ENCODE measurements at places on chromosomes 6 and 20. TPM values are rescaled to one million over a fixed set of nuclear protein-coding genes. Genes with fewer than 3 reads are reported as not detected.
A peak's percentile ranks its signal among the peaks of the same experiment; 100 is the strongest.

GRCh38 chr20:40109136-40109535 is 579.9 kb downstream of the MAFB start:
- no peak for DNase-seq

Gene TMC2
- total RNA-seq: not detected

GRCh38 chr20:4162766-4163165 is 147.4 kb upstream of the RNF24 start:
- DNase-seq: no peak

GRCh38 chr6:157063176-157063905 is 260.0 kb downstream of the TMEM242 start:
- DNase-seq: no peak

Gene THBD
- 6.5 TPM for total RNA-seq

GRCh38 chr20:59010321-59010994 is 3.4 kb upstream of the CTSZ start:
- DNase-seq: no peak

DNA sequence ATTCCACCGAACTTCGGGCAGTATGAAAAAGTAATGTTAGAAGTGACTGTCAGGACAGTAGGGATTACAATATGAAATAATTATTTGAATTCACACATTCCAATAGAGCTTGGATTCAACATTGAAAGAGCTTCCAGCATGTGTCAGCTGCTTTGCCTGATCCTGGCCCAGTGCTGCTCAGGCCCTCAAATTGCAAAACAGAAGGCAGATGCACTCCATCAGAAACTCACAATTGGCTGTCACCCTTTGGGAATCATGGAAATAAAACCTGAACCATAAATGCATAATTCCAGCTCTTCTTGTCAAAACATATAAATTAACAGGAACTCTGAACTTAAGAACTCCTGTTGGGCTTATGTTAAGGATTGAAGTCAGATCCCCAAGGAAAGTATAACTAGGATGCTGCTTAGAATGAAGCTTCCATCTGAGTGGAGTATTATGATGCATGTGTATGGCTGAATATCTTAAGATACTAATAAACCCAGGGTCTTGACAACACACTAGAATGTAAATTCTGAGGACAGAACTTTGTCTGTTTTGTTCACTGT is 1.8 kb upstream of the NDUFAF4 start:
- DNase-seq: no peak

Gene GJA10
- total RNA-seq: not detected

DNA sequence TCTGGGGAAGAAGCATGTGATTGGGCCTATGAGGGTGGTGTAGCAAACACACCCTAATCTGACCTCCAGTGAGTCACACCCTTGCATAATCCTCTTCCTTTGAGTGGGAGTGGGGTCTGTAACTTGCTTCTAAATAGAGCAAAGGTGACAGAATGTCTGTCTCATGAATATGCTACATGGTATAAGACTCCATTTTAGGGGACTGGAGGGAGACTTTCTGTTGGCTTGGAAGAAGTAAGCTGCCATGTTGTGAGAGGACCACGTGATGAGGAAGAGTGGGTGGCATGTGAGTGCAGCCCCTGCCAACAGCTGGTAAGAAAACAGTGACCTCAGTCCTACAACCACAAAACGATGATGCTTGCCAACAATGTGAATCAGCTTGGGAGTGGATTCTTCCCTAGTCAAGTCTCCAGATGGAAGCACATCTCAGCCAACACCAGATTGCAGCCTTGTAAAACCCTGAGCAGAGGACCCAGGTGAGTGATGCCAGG is 3.7 kb downstream of the AK9 start:
- no peak for DNase-seq

Gene TRERF1
- 0.63 TPM for total RNA-seq

DNA sequence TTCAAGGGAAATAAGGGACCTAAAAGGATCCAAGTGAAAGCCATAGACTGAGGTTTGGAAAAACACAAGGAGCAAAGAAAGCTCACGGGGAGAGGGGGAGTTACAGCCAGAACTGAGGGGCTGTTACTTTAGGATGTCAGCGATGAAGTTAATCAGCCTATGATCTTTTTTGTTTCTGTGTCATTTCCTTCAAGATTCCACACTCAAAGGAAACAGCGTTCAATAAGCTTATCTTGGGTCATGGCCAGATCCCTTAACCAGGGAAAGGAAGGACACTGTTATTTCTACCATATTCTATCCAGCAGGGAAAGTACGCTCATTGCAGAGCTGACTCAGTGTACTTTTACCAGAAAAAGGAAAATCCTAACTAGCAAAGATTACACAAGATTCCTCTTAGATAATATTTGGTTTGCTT is 132.8 kb downstream of the PFDN4 start:
- no peak for DNase-seq

DNA sequence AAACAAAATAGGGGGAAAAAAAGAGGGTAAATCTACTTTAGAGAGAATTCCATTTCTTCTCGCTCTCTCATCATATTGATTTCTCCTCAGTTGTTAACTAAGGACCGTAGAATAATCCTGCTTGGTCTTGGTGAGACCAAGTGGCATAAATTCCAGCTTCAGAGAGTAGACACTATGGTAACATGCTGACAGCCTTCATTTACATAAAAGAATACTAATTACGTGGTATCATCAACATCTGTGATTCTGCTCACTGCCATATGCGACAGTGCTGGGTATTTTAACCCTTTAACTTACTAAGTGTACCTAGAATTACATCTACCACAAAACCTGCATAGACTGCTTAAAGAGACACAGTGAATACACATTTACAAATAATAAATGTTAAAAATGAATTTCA is 27.1 kb downstream of the TOMM6 start:
- DNase-seq: no peak

Gene PROKR2
- not detected for total RNA-seq

DNA sequence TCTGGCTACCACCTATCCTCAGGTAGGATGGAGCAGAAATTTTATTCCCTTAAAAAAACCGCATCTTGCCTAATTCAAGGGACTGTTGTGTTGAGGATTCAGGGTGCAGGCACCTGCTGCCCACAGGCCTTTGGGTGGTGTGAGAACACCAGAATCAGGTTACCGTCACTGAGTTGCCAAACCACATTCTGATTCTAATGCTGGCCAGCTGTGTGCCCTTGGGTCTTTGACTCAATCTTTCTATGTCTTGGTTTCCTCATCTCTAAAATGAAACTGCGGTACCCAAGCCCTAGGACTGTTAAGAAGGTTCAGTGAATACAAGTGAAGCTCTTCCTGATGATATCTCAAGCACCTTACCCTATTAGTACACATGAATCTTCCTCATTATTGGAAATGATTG is 827.3 kb downstream of the DHX35 start:
- no peak for DNase-seq

Gene SH3BGRL2
- total RNA-seq: 9.7 TPM

Gene GPLD1
- 1.1 TPM for total RNA-seq

- DNase-seq: no peak
Observed at GRCh38 chr20:16918366-16918765, 170.2 kb downstream of the OTOR start.

DNA sequence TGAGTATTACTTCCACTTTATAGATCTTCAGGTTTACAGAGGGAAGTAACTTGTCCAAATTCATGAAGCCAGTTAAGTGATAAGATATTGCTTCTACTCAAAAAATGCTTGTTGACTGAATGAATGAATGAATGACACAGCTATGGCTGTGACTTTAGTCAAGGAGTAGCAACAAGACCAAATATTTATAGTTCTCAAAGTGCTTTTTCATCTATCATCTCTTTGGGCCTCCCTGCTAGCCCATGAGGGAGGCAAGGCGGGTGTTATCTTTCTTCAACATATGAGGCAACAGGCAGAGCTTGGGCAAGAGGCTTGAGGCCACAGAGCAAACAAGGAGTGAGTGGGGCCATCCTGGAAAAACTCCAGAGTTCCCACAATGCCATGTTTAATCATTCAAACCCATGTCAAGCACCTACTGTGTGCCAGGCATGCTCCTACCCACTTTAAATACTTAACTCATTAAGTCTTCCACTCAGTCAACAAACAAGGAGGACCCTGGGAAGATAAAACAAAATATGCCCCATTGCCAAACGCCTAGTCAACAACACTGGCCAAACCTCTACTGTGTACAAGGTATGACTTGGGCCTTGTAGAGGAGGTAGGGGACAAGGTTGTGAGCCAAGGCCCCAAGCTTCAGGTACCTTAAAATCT is 15.9 kb downstream of the BCL2L1 start:
- DNase-seq: no peak

DNA sequence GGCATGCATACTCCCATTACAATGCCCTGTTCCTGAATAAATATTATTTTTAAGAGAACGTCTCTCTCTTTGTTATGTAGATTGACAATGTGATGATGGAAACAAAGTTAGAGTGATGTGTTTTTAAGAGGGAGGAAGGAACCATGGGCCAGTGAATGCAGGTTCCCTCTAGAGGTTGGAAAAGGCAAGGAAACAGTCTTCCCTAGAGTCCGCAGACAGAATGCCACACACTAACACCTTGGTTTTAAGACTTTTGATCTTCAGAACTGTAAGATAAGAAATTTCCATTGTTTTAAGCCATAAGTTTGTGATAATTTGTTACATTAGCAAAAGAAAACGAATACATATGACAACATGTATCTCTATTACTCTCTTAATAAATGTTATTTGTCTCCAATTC is 4.7 kb upstream of the CENPW start:
- DNase-seq: no peak

DNA sequence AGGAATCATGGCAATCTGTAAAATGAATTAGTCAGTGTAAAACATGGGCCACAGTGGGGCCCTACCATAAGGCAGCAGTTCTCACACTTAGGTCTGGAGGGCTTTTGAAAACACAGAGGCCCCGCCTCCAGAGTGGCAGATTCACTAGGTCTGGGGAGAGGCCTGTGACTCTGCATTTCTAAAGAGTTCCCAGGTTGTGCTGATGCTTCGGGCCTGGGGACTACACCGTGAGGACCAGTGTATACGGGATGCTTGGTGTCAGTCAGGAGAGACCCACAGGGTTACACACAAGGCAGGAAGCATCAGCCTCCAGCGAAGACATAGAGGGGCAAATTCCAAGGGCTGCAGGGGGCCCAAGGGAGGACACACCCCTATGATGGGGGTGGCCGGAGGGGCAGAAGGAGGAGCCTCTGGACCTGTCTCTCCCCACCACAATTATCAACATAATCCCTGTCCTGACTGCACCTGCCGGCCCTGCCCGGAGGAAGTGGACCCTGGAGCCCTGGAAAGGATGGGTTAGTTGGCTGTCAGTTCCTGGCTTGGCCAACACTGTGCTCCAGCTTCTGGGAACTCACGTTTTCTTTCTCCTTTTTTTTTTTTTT is 46.7 kb downstream of the FGD2 start:
- no peak for DNase-seq

DNA sequence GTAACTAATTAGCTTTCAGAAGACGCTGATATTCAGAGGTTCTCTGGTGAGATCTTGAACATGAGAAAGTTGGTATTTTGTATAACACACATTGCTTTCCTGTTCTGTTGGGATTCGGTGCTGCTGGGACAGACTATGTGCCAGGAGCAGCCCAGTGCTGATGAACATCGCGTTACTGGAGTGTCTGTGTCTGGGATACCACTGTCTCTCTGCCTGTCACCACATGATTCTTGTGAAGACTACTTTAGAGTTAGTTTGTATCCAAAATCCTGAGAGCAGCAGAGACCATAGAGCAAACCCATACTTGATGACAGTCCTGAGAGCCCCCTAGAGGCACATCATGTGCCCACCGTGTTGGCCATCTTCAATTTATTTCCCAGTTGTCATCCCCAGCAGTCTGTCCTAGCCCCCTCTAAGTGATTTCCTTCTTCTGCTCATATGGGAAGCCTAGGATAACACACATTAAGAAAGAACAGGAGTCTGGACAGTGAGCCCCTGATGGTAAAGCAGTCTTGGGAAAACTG is 41.8 kb upstream of the TINAG start:
- no peak for DNase-seq

Gene PLCB4
- 2.1 TPM for total RNA-seq

- peak; percentile 32 for DNase-seq
Observed at GRCh38 chr6:35719830-35720733, 16.8 kb upstream of the ARMC12 start.

- DNase-seq: no peak
Observed at GRCh38 chr6:21079468-21080048, 514.0 kb upstream of the SOX4 start.

- DNase-seq: no peak
Observed at GRCh38 chr20:57471496-57472372, 53.2 kb downstream of the CTCFL start.

DNA sequence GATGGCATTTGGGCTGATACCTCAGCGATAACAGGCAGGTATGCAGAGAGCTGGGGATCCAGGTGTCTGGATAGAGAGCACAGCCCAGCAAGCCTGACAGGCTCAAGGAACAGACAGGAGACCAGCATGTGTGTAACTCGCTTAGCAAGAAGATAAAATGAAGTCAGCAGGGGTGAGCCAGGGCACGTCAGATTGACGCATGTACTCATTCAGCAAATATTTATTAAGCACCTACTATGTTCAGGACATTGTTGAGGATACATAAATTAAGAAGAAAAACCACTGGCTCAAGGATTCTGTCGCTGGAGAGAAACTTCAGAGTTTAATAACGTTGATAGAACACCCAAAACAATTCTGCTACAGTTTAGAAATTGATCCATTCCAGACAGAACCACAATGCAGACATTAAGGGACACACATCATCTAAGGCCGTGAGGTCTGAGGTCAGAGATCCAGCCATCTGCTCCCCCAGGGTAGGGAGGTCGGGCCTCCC is 1.0 kb upstream of the DUSP22 start:
- DNase-seq: no peak

GRCh38 chr6:16481697-16482399 is 243.5 kb downstream of the GMPR start:
- DNase-seq: no peak

Gene LPA
- 0.17 TPM for total RNA-seq
